CD4-positive, alpha-beta T cell treated with Interleukin-4 for 1 hour (primary cell): ENCODE measurements at places on chromosomes 6 and 20.

DNA sequence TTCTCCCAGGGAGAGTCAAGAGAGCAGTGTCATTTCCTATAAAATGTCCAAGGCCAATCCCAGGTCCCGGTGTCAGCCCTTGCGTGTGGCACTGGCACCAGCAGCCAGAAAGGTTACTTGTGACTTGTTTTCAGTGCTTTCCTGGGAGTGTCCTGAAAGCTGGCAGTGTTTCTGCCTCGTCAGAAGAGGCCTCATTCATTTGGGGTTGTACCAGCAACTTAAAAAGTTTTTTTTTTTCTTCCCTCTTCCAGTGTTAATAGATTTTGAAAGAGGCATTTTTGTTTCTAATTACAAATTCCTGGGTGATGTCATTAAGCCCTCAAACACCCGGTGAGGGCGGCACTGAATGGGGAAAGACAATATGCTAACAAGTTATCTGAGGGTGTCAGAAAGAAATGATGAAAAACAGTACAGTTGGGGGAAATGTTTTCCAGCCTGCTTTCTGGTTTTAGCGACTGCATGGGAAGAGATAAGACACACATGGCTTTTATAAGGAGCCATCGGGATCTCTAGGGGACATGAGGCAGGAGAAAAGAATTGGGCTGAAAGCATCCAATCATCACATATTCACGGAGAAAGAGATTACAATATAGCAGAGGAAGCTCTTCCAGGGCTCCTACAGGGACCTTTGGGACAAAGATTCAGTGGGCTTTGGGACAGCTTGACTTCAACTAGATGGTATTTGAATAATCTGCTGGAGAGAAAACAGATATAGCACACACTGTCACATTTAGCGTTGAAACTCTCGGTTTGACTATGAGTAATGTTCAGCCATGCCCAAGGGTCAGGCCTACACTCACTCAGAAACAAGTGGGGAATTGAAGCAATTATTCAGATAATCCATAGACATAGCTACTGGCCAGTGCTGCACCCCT lies 153.0 kb downstream of the BCAS1 start:
- no peak for DNase-seq

DNA sequence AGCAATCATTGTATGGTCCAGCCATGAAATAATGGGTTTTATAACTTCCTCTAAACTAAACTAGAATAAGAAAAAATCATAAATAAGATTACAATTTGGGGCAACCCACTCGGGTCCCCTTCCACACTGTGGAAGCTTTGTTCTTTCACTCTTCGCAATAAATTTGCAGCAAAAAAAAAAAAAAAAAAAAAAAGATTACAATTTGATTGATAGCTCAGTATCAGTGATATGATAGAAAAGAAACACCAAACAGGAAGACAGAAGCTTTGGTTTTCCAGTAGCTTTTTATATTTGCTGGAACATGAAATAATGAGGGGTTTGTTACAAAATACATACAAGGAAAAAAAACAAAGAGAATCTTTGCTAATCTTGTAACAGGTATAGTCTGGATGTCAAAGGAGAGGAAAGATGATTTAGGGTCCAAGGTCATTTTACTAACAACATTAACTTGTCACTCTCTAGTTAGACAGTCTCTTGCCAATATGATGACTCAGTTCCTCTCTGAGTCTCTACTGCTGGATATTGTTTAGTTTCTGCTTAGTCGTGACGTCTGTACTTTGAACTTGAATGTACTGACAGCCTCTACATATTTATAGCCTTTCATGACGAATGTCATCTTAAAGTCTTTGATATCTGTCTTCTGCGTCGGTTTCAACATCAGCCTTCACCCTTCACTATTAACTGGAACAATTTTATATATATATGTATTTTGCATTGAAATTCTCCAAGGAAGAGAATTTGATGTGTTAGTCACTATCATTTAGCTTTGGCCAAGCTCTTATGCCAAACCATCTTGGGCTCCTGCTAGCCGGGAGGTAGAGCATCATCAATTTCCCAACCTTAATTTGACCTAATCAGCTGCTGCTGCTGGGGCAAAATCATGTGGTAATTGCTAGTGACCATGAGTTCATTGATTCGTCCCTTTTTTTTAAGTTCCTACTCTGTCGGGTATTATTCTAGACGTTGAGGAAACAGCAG lies 213.1 kb upstream of the STXBP5 start:
- DNase-seq = no peak

GRCh38 chr6:105810922-105811482 lies 275.1 kb upstream of the PRDM1 start:
- no peak for DNase-seq

DNA sequence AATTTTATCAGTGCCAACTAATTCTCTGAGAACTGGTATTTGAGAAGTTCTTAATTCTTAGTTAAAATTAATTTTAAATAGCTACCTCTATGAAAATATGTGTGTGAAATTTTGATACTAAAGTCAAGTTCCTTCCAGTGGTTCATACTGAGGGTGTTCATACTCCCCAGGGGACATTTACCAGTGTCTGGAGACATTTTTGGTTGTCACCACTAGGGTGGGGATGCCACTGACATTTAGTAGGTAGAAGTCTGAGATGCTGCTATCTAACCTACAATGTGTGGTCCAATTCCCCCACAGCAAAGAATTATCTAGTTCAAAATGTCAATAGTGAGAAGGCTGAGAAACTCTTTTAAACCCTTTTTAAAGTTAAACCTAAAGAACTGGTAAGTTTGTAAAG lies 463.8 kb downstream of the ADGRB3 start:
- no peak for DNase-seq

DNA sequence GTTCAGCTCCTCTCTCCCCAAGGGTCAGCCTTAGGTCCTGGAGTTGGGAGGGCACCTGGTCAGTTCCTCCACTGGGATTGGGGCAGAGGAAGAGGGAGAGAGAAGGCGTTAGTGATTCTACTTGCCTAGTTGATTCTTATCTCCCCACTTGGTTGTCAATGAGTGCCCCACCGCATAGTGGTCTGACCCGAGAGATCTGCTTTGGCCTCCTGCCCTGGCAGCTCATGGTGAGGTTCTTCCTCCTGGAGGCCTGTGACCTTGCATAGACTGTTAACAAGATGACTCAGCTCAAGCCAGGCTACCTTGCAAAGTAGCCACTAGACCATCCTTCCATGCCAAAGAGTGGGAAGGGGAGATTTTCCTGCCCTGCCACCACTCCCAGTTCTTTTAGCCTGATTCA lies 160.6 kb downstream of the TMEM200A start:
- DNase-seq = no peak

DNA sequence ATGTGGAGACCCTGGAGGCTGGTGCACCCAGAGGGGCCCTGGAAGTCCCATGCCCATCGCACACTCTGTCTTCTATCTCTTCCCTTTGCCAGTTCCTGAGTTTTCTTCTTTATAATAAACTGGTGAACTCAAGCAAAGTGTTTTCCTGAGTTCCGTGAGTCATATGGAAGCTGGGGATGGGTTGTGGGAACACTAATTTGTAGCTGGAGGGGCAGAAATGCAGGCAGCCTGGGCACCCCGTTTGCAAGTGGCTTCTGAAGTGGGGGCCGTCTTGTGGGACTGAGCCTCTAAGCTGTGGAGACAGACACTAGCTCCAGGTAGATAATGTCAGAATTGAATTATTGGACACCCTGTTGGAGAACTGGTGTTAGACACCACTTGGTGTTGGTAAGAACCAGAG lies 3.2 kb upstream of the PPP1R3G start:
- DNase-seq = no peak

GRCh38 chr20:23120936-23121750 lies 35.0 kb upstream of the CD93 start:
- no peak for DNase-seq

DNA sequence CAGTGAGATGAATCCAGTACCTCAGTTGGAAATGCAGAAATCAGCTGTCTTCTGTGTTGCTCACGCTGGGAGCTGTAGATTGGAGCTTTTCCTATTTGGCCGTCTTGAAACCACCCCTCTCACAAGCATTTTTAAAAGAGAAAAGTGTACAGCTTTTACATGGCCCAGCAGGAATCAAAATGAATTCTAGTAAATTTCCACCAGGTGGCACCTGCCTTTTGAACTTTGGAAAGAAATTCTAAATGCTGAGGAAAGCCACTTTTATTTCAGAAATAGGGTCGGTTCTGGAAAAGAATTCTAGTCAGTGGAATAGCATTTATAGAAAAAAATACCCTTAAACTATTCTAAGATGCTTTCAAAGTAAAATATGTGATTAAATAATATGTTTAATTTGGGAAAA lies 647.8 kb downstream of the CD109 start:
- DNase-seq = no peak

- no peak for DNase-seq
Measured at GRCh38 chr20:4828830-4829513, 107.3 kb downstream of the PRND start.

DNA sequence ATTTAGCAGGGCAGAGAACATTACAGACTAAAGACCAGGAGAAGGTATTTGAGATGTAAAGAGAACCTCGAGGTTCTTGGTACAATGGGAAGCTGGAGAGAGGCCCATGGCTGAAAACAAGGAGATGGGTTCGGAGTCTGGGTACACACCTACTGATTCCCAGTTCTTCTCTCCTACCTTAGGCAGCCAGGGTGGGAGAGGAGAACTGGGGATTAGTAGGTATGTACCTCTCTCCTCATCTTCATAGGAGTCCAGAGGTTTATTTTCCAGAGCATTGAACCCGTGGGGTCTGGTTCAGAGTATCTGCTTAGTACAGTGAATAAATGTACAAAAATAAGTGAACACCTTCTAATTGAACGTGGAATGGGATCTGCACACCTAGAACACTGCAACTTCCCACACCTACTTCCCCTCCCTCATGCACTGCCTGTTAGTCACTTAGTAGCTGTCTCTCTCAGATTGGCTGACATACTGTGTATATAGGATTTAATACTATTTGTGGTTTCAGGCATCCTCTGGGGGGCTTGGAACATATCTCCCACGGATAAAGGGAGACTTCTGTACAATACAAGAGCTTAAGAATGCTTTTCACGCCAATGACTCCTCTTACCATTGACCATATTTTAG lies 23.5 kb upstream of the NUP153 start:
- DNase-seq = no peak
